Prostate gland (tissue), 2 donors: ENCODE measurements at places on chromosomes 5 and 9. TPM values are rescaled to one million over a fixed set of nuclear protein-coding genes. Genes with fewer than 3 reads are reported as not detected.

GRCh38 chr9:68802525-68803015, 97.5 kb downstream of the PIP5K1B start:
- DNase-seq = no peak

GRCh38 chr9:95588724-95589588, 72.2 kb upstream of the PTCH1 start:
- DNase-seq = no peak

- no peak for DNase-seq
Observed at GRCh38 chr5:78845470-78845869, 139.6 kb downstream of the ARSB start.

DNA sequence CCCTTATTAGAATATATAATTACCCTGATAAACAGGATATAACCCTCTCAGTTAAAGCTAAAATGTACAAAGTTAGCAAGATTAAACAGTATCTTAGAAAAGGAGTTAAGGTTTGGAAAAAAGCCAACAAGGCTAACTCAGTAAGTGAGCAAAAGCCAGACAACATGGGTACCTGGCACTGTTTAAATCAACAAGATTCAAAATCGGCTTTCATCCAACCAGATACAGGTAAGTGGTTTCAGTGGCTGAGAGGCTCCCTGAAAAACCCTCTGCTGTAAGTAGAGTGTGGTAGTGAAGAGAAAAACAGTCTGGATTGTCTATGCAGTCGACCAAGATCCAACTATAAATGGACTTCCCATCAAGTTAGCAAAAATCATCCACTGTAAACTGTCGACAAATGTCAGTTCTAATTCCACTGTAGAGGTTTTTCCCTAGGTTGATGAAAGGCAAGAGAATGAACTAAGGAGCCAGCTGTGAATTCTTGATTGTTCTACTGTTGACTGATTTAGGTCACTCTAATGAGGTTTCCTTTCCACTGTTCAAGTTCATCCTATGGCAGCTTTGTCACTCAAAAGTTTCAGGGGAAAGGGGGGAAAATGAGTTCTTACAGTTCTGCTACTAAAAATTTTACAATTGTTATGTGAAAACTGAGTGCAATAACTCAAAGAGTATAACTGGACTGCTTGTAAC, 27.3 kb downstream of the ETF1 start:
- no peak for DNase-seq

Gene SLC6A18
- total RNA-seq = not detected

DNA sequence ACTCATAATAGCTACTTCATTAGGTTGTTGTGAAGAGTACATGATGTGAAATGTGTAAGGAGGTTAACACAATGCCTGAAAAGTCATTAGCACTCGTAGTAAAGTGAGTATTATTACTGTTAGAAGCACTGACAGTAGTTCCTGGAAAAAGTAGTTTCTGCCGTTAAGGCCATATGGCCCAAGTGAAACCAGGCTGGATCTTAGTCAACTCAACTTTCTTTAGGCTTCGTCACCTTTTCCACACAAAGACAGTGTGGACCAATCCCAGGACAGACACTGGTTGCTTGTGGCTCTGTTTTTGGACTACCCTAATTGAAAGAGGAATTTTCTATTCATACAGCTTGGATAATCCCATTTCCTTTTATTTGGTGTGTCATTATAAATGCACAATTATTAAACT, 29.4 kb upstream of the CKMT2 start:
- no peak for DNase-seq

- DNase-seq = peak; percentile 48
Observed at GRCh38 chr5:173753307-173754168, 134.6 kb upstream of the CPEB4 start.

DNA sequence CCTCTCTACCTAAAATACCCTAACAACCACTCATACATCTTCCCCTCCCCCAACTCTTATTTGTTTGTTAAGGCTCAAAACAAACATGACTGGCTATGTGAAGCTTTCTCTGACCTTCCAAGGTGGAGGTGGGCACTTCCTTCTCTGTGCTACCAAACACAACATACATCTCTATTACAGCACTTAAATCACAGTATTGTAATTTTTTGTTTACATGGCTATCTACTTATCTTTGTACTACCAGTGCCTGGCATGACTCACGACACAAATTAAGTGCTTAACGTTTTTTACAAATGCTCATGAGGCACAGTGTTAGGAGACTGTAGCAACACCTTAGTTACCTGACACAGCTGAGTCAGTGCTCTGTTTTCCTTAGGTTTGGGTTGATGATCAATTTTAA, 18.6 kb downstream of the HOMER1 start:
- peak; percentile 7 for DNase-seq

- no peak for DNase-seq
Observed at GRCh38 chr5:27590503-27590902, 552.1 kb upstream of the CDH9 start.

GRCh38 chr9:137294091-137294680, 7.9 kb downstream of the NRARP start:
- DNase-seq = no peak

DNA sequence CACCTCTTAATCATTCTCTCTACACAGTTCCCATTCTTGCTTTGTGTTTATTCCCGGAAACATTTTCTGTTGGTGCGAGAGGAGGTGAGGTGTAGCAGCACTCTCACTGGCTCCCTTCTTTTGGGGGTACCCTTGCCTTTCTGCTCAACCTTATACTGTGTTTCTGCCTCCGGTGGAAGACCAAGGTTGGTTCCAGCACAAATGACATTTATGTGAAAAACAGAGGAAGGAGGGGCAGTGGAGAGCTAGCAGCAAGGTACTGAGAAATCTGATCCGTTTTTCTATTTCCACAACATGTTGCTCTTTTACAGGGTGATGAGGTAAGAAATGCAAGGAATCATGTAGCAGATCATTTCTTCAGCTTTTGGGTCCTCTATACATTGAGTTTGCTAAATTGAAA, 648.0 kb upstream of the DMAC1 start:
- DNase-seq = no peak

DNA sequence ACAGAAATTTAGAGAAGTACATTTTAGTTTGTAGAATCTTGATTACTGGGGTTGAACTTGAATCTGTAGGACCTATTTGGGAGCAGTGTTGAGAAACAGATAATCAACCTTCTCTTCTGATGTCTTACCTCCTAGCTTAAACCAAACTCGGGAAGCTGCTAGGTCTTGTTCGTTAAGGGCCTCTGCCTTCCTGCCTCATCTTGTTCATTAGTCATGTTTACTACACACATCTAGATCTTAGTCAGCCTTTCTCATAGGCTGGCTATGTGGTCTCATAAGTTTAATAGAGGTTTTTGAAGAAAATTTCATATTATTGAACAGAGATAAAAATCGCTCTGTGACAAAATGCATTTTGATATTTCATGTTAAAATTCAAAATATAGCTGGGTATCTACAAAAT, 331.0 kb upstream of the EDIL3 start:
- no peak for DNase-seq

GRCh38 chr5:67182301-67182790, 14.3 kb downstream of the CD180 start:
- DNase-seq = no peak

Gene PSMD5
- total RNA-seq = 30.0 TPM

DNA sequence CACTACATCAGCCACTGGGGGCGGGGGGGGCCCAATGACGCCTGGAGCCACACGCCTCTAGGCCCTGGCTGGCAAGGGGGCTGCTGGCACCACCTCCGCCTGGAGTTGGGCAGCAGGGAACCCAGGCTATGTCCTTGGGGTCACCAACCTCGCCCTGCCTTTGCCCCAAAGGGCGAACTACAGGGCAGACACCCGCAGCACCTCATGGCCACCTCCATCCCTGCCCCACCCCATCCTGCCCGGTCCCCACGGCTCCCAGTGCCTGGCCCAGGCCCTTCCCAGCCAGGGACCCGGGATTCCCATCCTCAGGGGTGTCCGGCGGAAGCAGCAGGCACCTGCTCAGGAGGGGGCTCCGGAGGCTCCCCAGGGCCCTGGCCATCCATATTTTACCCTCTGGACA, 37.0 kb downstream of the NACC2 start:
- DNase-seq = no peak

DNA sequence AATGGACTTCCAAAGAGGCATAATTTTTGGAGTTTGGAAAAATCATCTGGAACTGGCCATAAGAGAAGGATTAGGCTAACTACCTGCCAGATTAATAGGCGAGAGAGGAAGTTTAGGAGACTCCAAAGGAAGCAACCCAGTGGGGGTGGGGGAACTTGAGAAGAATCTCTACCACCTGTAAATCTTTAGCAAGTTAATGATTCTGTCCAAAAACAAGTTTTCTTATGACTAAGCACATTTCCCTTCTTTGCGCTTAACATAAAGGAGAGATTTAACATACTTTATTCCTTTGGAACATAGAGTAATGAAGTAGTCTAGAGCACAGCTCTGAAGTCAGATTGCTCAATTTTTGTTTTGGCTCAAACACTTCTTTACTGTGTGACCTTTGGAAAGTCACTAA, 58.2 kb upstream of the PAPPA start:
- DNase-seq = no peak

Gene PGM5
- total RNA-seq = 99.6 TPM

Gene TEX10
- 17.3 TPM for total RNA-seq

GRCh38 chr5:175691761-175692160, 33.9 kb downstream of the HRH2 start:
- DNase-seq = no peak

GRCh38 chr9:118991366-118992285, 377.6 kb downstream of the BRINP1 start:
- DNase-seq = no peak

DNA sequence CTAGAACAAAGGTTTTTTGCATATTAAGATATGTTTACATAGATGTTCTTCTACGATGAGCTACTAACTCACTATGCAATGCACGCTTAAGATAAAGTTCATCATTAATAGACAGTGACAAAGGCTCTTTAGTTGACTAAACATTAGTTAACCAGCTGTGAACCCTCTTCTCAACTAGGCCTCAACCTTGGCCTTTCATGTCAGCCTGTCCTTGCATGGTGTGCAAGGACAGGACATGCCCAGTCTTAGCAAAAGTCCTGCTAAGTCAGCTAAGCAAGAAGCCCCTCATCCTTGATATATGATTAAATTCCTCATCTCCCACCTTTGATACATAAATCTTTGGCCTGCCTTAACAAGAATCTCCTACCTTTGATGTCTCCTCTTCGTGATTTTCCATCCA, 50.9 kb downstream of the PLPP1 start:
- no peak for DNase-seq

DNA sequence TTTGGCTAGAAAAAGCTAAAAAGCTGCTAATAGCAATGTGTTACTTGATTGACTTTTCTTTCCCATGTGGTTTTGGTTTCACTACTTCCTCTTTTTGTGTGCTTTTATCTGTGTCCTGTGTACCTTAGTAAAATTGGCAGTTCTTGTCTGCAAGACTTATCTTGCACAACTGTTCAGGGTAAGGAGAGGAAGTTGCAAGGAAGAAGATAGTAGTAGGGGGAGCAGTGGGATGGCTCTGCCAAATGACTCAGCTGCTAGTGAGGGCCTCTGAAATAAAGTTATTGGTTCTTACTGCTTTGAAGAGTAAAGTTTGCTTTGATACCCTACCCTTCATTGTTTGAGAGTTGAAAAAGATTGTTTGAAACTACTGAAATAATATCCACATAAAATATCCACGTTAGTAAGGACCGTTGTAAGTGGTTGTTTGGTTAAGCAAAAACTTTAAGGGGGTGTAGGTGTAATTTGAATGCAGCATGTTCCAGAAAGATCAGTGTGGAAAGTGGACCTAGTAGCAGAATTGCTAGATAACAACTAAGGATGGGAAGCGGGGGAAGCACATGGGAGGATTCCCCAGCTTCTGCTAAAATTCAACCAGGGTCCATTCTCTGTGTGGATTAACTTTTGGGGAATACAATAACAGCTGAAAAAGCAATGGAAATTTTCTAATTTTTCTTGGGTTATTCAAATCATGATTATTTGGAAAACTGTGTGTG, 123.5 kb downstream of the SCAMP1 start:
- no peak for DNase-seq

GRCh38 chr5:68313336-68313735, 97.8 kb downstream of the PIK3R1 start:
- no peak for DNase-seq

GRCh38 chr5:116411101-116411571, 163.5 kb downstream of the SEMA6A start:
- no peak for DNase-seq

Gene SPINK4
- total RNA-seq = not detected

DNA sequence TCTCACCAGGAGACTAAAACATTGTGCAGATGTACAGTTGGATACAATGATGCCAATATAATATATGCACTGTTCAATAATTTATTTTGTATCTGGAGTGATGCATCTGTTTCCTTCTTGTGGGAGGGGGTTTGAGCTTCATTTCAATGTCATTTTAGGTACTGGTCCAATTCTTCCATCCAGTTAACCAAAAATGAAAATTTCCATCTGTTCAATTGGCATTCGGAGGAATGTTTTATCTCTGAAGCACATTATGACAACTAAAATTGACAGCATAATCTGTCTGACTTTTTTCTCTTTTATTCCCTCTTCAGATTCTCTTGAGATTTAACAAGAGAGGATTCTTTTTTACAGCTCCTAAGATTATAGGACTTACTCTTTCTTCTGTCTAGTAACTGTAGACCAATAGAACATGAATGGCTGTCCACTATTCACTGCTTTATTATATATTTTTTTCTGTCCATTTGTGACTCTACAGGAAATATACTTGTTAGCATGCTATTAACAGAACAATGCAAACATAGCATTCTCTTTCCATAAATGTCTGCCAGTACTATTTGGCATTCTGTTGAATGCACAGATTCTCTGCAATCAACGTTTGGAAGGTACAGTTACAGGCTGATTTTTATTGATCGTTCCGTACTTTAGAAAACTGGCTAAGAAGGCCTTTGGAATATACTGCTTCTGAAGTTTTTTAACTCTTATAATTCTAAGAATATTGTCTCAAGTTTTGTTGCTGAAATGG, 57.8 kb downstream of the NDUFAF2 start:
- no peak for DNase-seq

Gene FAXDC2
- 35.3 TPM for total RNA-seq

Gene EPB41L4A
- total RNA-seq = 37.5 TPM

DNA sequence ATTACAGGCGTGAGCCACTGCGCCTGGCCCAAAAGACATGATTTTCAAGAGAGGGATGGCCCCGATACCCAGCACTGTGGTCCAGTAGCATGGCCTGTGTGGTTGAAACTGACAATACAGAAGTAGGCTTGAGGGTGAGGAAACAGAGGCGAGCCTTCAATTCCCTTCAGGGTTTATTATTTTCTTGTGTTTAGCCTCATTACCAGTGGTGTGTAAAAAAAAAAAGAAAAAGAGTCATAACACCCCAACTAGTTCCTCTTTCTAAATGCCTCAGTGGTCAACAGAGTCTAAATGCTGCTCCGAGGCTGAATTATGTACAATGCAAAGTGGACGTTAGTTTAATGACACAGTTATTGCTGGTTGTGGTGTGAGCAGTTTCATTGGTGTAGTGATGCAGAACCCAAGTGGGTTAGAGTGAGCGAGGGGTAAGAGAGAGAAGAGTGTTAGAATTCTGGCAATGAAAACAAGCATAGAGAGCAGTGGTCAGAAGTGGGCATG, 58.8 kb downstream of the SNX30 start:
- no peak for DNase-seq
